ENCODE measurements at places on chromosomes 7 and 10.

- DNase-seq: peak; percentile 70
Measured at GRCh38 chr7:71637578-71637977, 505.6 kb downstream of the GALNT17 start.

- no peak for DNase-seq
Measured at GRCh38 chr7:45812946-45813345, 59.9 kb downstream of the CCDC201 start.

DNA sequence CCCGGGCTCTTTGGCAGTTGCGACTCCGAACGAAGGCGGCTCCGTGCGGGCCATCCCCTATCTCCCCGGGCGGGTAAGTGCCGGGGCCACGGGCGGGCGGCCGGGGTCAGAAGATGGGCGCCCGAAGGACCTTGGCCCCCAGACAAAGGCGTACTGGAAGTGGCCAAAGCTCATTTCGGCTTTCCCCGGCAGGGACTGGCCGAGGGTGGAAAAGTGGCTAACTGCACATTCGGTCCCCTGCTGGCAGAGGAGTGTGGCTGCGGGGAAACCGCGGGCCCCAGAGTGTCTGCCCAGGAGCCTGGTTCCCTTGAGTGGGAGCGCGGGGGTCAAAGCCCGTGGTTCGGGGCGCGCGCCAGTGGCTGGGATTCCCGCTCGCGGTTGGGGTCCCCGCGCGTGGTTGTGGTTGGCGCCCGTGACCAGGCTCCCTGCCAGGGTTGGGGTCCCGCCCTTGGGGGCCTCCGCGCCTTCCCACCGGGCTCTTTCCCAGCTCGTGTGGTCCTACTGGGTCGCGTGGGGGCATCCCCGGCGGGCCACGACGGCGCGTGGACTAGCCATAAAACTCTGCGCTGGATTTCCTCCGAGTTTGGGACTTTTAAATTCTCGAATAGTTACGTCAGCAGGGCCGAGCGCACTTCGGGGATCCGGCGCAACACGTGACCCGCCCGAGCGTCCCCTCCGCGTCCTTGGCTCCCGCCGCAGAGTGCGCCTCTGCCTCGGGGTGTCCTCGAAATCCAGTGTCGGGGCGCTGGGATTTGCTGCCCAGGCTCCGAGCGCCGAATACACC is 124.4 kb downstream of the TACC2 start:
- DNase-seq: peak; percentile 81

GRCh38 chr7:106444068-106444655 is 159.4 kb upstream of the NAMPT start:
- DNase-seq: no peak

- no peak for DNase-seq
Measured at GRCh38 chr10:88253622-88254021, 329.5 kb downstream of the RNLS start.

- no peak for DNase-seq
Measured at GRCh38 chr7:21251151-21251800, 176.6 kb upstream of the SP4 start.
